ENCODE measurements at places on chromosomes 11 and 22.

- no peak for DNase-seq
Observed at GRCh38 chr11:3193373-3194015, 25.1 kb downstream of the MRGPRG start.

- no peak for DNase-seq
Observed at GRCh38 chr11:130571519-130571918, 123.1 kb downstream of the ADAMTS15 start.

- DNase-seq: no peak
Observed at GRCh38 chr11:57888386-57888785, 126.8 kb downstream of the CTNND1 start.

- no peak for DNase-seq
Observed at GRCh38 chr11:94131718-94132115, 3.1 kb downstream of the PANX1 start.

GRCh38 chr11:121592708-121593107, 139.9 kb upstream of the SORL1-AS1 start:
- no peak for DNase-seq

DNA sequence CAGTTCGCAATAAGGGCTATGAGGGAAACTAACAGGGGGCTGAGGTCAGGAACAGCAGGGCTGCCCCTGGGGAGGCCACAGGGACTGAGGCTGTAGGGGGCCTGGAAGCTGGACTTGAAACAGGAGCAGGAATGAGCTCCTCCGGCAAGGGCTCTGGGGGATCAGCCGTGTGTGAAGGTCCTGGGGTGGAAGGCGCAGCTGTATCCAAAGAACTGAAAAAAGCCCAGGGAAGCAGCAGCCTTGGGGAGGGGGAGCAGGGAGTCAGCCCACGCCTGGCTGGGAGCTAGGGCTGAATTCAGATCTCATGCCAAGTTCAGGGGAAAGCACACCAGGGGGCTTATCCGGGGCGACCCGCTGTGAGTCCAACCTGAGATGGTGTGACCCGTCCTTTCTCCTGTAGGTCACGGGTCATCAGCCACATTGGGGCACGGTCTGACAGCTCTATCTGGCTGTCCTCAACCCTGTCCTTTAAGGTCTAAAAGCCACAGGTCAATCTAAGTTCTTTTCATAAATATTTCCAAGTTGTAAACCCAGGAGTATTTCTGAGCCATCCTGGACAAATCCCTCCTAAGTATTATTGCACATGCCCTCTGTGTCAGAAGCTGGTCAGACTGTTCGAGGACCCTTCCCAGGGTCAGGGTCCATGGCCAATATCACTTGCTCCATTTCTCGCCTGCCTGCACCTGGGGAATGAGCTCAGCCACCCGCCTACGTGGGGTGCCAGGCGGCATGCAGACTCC, 18.0 kb downstream of the TP53AIP1 start:
- no peak for DNase-seq

DNA sequence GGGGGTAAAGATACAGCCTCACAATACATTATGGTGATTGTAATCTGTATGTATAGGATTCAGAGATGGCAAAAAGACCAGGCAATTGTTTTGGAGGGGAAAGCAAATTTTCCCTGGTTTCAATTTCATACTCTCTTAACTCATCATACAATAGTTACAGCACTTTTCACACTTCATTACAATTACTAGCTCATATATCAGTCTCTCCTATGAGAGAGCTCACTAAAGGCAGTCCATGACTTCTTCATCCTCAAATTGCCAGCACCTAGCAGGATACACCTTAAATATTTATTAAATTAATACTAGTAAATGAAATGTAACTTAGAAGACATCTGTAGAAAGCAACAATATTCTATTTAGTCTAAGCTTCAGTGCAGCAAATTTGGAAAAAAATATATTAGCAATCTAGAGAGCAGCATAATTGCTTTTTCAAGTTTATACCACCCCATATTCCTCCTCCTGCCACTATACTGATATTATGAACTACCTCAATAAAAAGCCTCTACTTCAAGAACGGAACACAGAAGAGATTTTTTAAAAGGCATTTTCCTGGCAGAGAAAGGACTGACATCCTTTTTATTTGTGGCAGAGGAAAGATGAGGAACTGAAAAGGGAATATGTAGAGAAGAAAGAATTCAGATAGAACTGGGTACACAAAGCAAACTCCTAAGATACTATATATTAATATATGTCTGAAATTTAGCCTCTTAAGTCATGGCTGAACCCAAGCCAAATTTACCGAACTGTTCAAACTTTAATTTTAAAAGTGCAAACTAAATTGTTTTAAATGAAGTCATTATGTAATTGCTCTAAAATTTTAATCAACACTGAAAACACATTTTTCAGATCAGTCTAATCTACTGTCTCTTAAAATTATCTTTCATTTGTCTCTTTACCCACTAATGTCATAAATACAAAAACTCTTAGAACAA, 27.7 kb downstream of the PICALM start:
- DNase-seq: no peak

GRCh38 chr22:31127181-31127772, 4.5 kb downstream of the INPP5J start:
- no peak for DNase-seq

DNA sequence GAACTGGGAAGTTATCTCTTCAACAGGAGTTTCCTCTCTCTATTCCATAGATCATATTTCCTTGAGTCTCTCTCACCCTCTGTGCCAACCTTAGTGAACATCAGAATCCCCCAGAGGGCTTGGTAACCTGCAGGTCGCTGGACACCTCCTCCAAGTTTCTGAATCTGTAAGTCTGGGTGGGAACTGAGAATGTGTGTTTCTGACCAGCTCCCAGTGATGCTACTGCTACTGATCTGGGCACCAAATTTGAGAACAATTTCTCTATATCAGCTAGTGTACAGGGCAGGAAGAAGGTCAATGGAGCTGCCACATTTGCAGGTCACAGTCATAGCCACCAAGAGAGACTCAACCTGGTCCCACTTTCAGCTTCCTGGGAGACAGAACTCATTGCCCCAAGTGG, 62.9 kb downstream of the RCN1 start:
- DNase-seq: no peak

DNA sequence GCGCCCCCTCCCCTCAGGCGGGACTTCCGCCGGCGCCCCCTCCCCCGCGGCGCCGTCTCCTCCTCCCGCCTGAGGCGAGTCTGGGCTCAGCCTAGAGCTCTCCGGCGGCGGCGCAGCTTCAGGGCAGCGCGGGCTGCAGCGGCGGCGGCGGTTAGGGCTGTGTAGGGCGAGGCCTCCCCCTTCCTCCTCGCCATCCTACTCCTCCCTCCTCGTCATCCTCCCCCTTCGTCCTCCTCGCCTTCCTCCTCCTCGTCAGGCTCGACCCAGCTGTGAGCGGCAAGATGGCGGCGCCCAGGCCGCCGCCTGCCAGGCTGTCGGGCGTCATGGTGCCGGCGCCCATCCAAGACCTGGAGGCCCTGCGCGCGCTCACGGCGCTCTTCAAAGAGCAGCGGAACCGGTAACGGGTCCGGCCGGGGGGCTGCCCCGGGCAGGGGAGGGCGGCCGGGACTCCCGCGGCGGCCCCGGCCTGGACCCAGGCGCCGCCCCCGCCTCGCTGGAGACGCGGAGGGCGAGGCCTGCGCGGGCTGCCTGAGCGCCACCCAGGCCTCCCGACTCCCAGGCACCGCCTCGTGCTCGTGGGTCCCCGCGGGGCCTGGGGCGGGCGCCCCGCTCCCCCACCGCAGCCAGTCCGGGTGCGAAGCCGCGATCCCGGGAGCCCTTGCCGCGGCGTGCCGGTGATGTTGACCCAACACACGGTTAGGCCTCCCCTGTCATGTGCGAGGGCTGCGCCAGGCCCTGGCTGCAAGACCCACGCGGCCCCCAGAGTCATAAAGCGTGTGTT, at the start of gene ATXN10:
Gene ATXN10 (plus strand): TSS at position 52 of the 781 bp plus-strand sequence. CDS start 230 bp downstream, at position 282.
- peak; percentile 79 for DNase-seq

- no peak for DNase-seq
Observed at GRCh38 chr11:36350137-36350513, 54.0 kb downstream of the PRR5L start.

- DNase-seq: no peak
Observed at GRCh38 chr11:117194267-117194666, 4.9 kb upstream of the TAGLN start.

GRCh38 chr22:44337678-44338004, 24.9 kb upstream of the SHISAL1 start:
- DNase-seq: no peak

DNA sequence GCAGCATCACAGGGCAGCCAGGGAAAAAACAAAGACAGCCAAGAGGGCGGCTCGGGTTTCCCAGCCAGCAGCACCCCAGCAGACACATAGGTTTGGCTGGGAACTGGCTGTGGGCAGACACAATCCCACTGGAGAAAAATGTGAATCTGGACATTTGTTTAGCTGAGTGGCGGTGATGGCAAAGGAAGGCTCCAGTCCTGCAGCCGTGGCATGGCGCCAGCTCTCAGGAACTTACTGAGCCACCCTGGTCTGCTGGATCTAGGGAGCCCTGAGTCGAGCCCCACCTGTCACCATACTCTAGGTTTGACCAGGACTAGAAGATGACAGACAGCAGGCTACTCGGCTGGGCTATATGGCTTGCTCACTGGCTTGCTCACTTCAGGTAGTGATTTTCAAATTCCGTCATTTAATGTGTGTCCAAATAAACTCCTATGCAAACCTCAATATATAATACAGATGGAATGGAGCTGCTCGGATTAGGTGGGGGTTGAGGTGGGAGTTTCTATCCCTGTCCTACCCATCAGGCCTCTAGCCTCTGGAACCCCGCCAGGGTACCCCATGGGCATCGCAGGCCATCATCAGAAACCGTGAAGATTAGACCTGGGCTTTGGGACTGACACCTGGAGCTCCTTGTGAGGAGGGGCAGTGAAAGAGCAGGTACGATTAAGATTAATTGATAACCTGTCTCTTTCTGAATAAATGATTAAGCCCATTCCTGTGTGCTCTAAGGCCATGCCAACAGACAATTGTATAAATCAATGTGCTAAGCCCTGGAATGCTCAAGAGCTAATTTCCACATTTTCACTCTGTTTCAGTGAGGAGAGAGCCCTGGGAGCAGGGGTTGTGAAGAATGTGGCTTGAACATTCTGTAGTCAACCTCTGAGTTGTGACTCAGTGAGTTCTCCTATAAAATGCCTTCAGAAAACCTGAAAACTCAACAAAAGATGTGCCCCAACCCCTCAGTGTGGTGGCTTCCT, 42.5 kb downstream of the GALNT18 start:
- DNase-seq: no peak

GRCh38 chr22:22993184-22993583, 77.1 kb upstream of the GNAZ start:
- DNase-seq: no peak

DNA sequence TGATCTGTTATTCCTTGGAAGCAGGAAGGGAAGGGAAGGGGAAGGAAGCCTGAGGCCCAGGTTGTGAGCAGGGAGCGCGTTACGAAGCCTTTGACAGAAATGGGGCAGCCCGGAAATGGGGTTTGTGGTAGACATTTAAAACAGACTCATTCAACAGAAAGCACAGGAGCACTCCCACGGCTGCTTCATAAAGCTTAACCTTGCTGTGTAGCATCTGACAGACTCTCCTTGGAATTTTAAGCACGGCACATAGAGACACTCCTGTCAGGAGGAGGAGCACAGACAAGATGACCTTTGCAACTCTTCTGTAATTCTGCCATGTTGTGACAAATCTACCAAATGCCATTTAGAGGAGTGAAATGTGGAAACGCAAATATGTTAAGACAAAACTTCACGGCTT, 131.6 kb downstream of the FBXO7 start:
- DNase-seq: no peak

DNA sequence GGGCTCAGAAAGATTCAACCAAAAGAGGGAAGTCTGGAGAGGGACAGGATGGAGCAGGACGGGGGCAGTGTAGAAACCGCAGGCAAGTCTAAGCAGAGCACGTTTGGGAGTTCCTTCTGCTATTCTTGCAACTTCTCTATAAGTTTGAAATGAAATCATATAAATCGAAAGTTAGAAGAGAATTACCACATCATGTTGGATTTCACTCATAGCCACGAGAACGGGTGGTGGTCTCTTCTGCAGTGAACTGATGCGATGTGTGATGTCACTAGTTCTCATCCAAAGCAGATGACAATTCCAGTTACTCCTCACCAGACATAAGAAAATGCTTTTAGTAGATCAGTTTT, 36.0 kb downstream of the KCNQ1 start:
- no peak for DNase-seq

- no peak for DNase-seq
Observed at GRCh38 chr22:24592058-24592850, 619 bp downstream of the LRRC75B start.

DNA sequence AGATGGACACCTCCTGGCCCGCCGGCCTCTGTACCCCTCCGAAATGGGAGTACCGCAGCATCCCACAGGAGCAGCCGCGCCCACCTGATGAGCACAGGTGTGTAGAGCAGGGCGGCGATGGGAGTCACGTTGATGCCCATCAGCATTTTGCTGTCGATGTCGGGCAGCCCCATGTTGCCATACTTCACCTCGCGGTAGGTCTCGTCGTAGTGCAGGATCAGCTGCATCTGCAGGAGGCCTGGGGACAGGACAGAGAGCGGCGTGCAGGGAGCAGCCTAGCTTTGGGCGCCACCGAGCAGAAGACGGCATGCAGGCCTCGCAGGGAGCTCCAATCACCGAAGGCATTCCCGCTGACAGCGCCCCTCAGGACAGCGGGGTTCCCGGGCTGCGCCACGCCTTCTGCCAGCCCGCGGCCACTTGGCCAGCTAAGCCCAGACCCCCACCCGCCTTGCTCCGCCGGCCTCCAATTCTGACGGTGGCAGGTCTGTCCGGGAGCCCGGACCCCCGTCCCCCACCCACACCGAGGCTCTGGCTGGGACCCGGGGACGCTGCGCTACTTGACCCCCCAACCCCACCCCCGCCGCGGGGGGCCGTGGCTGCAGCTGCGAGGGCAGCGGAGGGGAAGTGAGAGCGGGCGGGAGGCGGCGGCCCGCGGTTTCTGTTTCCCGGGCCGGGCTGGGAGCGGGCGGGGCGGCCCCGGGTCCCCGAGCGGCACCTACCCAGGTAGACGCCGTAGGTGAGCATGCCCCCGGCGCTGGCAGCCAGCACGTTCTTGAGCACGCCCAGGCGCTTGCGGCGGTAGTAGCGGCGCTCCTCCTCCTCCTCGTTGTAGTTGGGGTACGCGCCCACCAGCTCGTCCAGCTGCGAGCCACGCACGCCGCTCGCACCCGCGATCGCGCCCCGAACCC, 705 bp downstream of the UNC93B1 start:
- peak; percentile 67 for DNase-seq

GRCh38 chr11:76167590-76167989, 38.7 kb downstream of the WNT11 start:
- no peak for DNase-seq

- no peak for DNase-seq
Observed at GRCh38 chr11:86782742-86783141, 17.6 kb upstream of the PRSS23 start.

GRCh38 chr11:75507571-75507970, 18.2 kb downstream of the GDPD5 start:
- no peak for DNase-seq

- no peak for DNase-seq
Observed at GRCh38 chr11:75946531-75947530, 131.8 kb downstream of the UVRAG start.
